ENCODE measurements at places on chromosomes 6 and 20.

- DNase-seq: no peak
These were observed 100.9 kb downstream of the RNF144B start for GRCh38 chr6:18488004-18488403.

DNA sequence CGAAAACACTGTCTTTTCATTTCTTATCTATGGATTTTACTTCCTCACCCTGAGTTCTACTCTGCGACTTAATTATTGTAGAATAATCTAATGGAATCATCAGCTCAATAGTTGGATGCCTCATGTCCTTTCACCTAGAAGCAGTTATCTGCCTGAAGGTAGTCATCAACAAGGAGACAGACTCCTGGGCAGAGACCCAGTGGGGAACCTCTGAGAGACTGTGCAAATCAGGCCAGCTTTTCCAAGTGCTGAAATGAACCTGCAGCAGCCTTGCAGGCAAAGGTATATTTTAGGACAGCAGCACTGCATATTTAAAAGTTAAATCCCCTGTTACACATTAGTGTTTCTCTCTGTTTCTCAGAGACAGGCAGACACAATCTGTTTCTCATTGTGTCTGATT lies 99.7 kb upstream of the STMND1 start:
- no peak for DNase-seq

DNA sequence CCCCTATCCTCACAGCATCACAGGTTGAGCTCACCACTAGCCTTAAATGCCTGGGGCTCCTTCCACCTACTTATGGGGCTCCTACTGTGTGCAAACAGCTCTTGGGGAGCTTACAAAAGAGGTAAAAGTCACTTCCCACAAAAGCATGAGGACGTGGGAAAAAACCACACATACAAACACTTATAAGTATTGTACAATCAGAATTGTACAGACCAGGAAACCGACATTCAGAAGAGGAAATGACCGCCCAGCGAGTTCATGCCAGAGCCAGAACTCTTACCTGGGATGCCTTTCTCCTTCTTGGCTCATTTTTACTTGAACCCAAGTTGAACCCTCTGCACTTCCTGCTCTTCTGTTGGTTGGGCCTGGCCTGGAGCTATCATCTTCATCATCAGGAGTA lies 6.3 kb upstream of the PPP1R16B start:
- no peak for DNase-seq

GRCh38 chr20:25007491-25008305 lies 15.1 kb upstream of the APMAP start:
- DNase-seq: no peak

DNA sequence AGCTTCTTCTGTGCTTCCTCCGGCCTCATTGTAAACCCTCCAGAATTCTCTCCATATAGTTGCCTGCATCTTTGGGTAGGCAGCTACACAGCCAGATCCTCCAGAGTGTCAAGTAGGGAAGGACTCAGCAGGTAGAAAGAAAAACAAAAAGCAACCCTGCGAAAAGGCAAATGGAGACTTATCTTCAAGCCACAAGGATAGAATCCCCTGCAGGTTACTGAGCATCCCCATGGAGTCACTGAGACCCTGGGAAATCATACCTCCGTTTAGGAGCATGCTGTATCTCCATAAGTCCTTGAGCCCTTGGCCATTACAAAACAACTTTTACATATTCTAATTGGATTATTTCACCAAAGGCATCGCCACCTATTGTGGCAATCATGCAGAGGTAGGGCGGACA lies 28.6 kb downstream of the ALDH8A1 start:
- DNase-seq: no peak

DNA sequence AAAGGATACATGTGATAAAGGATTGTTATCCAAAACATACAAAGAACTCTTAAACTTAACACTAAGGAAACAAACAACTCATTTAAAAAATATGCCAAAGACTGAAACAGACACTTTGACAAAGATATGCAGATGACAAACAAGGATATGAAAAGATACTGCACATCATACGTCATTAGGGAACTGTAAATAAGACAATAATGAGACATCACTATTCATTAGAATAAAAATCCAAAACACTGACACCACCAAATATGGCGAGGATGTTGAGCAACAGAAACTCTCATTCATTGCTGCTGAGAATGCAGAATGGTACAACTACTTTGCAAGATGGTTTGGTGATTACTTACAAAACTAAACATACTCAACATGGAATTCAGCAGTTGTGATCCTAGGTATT lies 156.5 kb upstream of the FOXA2 start:
- DNase-seq: no peak

GRCh38 chr6:90547991-90548390 lies 38.9 kb downstream of the MAP3K7 start:
- DNase-seq: no peak

- DNase-seq: no peak
These were observed 347.9 kb downstream of the RFPL4B start for GRCh38 chr6:112695001-112695400.

DNA sequence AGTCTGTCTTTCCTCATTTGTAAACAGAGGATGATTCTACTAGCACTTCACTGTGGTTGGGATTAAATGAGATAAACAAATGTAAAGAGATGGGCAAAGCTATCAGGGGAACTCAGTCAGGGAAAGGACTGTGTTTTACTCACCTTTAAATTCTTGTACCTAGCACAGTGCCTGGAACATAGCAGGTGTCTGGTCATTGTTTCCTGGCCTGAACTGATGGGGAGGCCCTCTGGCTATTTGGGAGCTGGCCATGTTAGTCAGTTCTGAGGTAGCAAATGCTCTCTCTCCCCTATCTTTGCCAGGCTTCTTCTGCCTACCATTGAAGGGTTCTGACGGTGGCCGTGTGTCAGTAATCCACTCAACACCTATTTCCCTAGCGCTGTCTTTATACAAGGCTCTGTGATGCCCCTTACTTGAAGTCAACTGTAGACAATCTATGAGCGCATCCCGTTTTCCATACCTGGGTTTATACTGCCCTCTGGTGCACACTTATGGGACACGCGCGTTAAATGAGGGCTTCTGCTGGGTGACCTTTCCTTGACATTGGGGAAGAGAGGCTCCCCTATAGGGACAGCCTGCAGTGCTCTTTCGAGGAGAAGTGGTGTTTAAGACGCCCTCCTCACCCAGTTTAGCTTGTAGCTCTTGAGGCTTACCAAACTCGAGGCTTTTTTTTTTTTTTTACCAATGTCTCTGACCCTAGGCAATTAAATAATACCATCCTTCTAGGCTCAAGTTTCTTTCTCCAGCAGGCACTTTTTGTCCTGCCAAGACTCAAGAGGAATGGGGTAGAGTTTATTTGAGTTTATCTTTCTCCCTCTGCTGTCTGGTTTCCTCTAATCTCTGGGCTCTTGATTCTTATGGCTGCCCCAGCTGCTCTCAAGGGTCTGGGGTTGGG lies 4.0 kb upstream of the SPATS1 start:
- DNase-seq: peak; percentile 60

DNA sequence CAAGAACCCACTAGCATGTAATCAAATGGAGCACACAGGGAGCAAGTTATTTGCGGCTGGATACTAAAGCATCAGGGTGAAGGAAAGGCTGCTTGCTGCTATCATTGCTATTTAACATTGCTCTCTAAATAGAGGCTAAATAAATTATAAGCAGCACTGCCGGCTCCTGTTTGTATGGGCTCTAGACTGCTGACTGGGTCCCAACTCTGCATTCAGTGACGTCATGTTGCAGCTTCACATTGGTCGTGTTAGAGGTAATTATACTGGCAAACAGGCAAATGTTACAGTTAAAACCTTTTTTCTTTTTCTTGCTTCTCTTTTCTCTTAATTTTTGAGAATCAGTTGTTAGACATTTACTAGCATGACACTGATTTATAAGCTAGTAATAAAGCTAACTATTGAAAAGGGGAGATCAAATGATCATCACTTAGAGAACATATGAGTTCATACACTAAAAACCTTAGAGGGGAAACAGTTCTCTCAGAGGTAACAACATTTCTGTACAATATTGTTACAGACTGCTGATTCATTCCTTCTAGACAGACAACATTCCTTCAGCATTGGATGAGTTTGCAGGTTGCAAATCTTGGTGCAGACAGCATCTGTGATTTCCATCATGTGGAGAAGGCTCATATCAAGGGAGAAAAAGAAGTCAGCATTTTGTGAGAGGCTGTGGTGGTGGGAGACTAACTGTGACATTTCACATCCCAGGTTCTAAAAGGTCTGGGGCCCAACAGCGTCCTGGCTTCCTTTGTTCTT lies 15.9 kb downstream of the RFPL4B start:
- DNase-seq: no peak

DNA sequence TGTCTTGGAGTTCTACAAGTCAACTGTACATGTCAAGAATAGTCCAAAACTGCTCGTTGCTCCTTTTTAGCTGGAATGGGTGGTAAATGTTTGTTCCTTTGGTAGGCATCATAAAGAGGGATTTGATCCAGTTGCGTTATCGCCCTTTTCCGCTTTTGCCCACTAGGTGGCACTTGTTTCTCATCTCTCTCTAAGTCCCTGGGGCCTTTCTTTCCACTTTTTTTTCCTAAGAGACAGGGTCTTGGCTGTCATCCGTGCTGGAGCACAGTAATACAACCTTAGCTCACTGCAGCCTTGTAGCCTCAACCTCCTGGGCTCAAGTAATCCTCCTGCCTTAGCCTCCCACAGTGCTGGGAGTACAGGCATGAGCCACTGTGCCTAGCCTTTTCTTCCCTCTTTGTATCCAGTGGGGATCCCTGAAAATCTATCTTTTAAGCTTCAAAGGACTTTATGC lies 20.7 kb downstream of the GTPBP2 start:
- peak; percentile 77 for DNase-seq

- peak; percentile 85 for DNase-seq
These were observed 98.7 kb downstream of the TRERF1 start for GRCh38 chr6:42352856-42353564.

DNA sequence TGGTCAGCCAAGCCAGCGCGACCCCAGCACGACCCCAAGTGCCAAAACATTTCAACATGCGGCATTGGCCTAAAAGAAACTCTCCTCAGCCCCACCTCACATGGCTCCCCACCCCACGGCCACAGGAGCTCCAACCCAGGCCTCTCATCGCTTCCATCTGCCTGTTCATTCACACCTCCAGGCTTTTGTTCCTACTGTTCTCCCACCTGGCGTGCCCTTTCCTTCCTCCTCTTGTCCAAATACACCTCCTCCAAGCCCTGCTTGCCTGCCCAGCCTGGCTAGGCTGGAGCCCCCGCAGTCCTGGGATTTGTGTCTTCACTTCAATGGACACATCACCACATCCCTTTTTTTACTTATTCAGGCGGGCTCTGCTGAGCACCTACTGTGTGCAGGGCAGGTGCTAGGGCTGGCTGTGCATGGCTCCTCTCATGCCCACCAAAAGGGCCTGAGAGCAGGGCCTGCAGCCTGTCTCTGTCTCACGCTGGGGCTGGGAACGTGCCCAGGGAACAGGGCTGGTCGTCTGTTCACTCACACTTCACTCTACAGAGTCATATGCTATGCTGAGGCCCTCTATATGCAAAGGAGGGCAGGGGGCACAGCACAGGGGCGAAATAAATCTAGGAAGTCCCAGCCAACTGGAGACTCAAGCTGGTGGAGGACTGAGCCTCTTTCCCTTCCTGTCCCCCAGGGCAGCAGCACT lies 61.1 kb downstream of the GRM4 start:
- DNase-seq: no peak

GRCh38 chr6:6603317-6603716 lies 14.8 kb downstream of the LY86 start:
- DNase-seq: no peak

- no peak for DNase-seq
These were observed 34.6 kb downstream of the TAF8 start for GRCh38 chr6:42084889-42085288.

DNA sequence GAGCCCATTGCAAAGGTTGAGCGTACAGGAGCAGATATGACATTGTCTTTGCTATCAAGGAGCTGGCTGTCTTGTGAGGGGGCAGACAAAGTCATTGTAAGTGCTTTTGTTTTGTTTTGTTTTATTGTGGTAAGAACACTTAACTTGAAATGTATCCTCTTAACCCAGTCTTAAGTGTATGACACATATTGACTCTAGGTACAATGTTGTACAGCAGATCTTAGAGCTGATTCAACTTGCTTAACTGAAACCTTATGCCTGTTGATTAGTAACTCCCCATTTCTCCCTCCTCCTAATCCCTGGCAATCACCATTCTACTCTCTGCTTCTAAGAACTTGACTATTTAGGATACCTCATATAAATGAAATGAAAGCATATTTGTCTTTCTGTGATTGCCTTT lies 429.0 kb downstream of the BMP2 start:
- peak; percentile 11 for DNase-seq

DNA sequence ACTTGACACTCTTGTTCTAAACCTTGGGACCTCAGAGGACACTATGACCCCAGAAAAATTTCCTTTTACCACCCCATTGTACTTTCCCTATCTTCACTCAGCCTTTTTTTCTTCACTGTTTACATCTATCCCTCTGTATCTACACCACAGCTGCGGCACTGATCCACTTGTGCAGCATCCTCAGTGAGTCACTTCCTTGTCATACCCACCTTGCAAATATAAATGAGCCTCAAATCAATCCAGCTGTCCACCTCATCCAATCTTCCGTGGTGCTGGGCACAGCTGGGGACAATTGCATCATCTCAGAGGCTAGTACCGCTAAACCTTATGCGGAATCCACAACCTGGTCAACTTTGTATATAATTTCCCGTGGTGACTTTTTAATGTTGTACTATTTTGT lies 710.5 kb downstream of the QKI start:
- DNase-seq: no peak

DNA sequence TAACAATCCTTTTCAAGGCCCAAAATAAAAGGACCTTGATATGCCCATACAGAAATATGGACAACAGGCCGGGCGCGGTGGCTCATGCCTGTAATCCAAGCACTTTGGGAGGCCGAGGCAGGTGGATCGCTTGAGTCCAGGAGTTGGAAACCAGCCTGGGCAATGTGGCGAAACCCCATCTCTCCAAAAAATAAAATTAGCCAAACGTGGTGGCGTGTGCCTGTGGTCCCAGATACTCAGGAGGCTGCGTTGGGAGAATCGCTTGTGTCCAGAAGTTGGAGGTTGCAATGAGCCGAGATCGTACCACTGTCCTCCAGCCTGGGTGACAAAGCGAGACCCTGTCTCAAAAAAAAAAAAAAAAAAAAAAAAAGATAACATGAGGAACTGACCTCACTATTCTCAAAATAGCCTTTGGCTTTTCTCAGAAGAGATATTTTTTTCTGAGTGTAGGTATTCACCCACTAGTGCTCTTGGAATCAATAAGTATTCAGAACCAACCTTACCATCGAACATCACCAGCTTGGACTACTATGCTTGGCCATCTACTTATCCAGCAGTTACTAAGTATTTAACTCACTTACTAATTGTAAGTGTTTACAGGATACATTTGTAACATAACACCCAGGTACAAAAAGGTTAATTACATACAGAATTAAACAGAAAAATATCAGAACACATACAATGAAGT lies 99.2 kb downstream of the OR2B2 start:
- DNase-seq: no peak
